CD14-positive monocyte (primary cell): ENCODE measurements at places on chromosomes 16 and 17.

DNA sequence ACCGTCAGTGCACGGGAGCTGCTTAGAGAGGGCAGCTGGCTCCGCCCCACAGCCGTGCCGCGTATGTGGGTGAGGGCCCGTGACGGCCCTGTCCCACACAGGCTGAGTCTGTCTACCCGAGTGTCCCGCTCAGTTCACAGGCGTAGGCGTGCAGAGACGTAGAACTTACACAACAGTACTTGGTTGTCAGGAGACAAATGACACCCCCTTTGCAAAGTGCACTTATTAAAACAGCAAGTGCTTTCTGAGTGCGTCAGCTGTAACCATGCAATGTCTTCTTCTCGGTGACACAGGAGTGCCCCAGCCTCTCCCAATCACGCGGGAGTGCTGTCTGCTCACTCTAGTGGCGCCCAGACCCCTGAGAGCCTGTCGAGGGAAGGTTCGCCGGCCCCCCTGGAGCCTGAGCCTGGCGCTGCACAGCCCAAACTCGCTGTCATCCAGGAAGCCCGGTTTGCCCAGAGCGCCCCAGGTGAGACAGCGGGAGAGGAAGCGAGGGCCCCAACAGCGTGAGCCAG, 64.2 kb downstream of the FOXK2 start:
- no peak for DNase-seq

GRCh38 chr17:82845163-82845807, 5.5 kb upstream of the ZNF750 start:
- no peak for DNase-seq

DNA sequence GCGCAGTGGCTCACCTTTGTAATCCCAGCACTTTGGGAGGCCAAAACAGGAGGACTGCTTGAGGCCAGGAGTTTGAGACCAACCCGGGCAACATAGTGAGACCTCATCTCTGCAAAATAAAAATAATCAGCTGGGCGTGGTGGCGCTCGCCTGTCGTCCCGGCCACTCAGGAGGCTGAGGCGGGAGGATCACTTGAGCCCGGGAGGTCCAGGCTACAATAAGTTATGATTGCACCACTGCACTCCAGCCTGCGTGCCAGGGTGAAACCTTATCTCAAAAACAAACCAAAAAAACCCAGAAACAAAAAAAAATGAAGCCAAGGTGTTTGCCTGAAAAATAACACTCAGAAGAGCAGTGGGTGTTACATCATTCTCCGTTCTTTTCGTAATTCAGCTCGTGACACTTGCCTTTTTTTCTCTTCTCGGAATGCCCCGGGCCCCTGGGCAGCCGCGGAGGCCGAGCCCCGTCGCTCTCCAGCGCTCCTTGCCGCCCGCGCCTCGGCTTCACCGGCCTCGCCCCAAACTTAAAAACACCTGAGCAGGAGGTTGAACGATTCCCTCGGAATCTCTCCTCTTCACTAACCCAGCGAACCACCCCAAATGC, 17.0 kb downstream of the PRCD start:
- peak; percentile 77 for DNase-seq

DNA sequence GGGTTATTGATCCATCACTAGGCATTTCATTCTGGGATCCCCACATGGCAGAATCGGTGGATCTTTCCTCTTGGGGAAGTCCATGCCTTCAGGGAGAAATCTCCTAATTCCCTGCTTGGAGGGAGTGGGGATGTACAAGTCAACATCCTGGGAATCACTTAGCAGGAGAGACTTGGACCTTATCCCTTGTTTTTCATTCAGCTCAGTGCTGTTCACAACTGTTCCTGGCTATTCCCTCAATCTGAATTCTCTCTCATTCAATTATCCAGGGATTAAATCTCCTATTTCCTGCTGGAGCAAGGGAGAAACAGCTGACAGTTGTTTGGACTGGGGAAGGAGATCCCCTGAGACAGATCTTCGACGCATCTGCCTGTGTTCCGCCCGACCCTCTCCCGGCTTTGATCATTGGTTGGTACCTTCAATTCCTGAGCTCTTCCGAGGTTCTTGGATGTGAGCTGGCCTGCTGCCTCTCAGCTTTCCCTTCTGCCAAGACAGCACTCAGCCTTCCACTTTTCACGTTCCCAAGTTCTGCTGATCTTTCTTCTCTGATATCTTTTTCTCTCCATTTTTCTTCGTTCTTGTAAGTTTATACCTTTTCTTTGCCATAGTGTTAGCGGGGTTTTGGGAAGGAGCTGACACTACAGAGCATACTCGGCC, 115.4 kb upstream of the GNAO1 start:
- no peak for DNase-seq

GRCh38 chr17:30290696-30291542, 825 bp downstream of the BLMH start:
- DNase-seq, result peak; percentile 7

DNA sequence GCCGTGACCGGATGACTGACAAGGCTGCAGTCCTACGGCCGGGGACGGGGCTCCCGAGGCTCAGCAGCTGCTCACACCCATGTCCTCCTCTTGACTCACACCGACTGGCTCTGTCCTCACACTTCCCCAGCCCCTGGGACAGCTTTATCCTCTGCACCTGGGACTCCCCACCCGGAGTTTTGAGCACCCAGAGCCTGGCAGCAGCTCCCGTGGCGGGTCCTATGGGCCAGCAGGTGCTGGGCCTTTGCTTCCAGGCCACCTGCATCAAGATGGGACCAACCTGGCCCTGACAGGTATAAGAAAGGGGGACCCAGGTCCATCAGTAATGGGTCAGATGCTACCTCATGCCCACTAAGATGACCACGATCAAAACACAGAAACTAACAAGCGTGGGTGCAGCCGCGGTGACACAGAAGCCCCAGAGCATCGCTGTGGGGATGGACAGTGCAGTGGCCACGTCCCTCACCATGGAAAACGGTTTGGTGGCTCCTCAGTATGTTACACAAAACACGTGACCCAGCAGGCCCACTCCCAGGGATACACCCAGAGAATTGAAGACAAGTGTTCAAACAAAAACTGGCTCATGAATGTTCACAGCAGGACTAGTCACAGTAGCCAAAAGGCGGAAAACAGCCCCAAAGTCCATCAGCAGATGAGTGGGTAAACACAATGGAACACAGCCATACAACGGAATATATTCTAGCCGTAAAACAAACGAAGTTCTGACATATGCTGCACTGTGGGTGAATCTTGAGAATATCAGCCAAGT, 3.3 kb upstream of the NOTUM start:
- DNase-seq, result no peak

DNA sequence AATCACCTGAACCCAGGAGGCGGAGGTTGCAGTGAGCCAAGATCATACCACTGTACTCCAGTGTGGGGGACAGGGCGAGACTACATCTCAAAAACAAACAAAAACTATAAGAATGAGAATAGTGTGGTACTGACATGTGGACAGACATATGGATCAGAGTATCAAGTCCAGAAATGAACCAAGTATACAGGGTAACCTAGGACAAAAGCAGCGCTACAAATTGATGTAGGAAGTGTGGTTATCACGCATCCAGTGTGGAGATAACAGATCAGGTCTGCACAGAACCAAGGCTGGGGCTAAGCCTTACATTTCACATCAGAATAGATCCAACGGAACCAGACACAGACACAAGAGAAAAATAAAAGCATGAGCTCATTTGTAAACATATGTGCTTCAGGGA, 23.0 kb upstream of the C16orf95 start:
- DNase-seq, result no peak

DNA sequence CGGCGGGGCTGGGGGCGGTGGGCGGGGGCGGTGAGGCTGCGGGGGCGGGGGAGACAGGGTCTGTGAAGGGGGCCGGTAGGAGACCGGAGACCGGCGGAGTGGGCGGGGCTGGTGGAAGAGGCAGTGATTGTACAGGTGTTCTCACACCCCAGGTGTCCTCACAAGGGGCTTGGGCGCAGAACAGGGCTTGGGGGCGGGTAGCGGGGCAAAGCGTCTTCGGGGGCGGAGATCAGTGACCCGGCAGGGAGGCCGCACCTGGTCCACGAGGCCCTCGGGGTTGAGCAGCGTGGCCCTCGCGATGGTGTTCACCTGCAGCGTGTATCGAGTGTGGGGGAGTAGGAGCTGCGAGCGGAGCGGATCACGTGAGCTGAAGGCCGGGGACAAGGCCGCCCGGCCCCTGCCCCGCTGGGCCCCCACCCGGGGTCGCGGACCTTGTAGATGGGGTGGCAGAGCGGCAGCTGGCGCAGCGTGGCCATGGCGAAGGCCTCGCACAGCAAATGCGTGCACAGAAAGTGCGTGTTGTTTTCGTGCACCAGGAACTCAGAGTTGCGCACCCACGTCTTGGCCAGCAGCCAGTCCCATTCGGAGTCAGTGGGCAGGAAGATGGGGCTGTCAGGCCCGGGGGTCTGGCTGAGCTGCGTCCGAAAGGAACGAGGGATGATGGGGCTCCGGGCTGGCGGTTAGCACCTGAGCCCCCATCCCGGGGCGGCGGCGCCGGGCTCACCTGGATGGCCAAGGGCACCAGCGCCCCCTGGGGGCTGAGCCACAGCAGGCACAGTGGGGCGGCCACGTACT, 8.5 kb downstream of the ALOXE3 start:
- DNase-seq, result peak; percentile 57

GRCh38 chr17:13953841-13954240, 115.5 kb upstream of the COX10 start:
- DNase-seq, result no peak

GRCh38 chr16:51030516-51030915, 120.6 kb downstream of the SALL1 start:
- no peak for DNase-seq

DNA sequence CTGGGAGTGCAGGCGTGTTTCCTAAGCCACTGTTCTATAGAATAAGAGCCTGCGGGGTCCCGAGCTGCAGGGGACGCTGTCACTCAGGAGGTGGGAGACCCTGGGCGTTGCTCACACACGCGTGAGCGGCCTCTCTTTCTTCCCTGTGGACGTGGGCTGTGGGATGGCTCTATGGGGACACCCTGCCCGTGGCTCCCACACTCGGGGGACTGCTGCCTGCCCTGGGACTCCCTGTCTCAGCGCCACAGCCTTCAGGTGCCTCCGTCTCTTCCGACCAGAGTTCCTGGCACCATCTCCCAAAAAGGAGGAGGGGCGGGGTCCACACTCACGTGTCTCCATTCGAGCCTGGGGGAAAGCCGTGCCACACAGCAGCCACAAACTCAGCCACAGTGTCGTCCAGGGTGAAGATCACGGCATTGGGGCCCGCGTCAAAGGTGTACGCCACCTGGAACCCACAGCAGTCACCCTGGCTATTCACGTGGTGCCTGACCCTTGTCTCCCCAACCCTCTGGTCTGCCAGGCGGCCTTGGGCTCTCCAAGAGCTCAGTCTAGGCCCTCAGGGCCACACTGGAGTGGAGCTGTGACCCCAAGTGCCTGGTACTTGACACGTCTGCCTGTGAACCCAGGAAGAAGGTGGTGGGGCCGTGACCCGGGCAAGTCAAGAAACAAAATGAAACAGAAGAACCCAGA, 3.7 kb upstream of the CYBA start:
- no peak for DNase-seq

GRCh38 chr16:72876981-72877373, 171.0 kb downstream of the ZFHX3 start:
- no peak for DNase-seq

DNA sequence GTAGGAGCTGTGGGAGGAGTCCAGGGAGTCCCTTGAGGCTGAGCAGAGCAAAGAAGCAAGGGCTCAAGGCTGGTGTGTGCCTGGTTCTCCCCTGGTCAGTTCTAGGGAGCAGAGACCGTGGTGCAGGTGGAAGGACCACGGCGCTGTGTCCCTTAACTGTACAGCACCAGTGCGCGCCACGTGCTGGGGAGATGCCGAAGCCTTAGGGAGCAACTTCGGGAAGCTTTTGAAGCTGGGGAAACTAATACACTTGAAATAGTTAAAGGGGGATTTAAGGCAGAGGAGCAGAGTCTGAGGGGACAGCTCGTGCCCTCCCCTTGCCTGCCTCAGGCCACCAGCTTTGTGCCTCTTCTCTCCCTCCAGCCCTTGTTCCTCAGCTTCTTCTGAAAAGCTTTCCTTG, 27.5 kb downstream of the MINK1 start:
- no peak for DNase-seq

GRCh38 chr17:6384481-6384880, 50.4 kb downstream of the AIPL1 start:
- DNase-seq, result no peak

- DNase-seq, result no peak
Observed at GRCh38 chr17:72915625-72916081, 176.8 kb downstream of the SLC39A11 start.

- no peak for DNase-seq
Observed at GRCh38 chr17:79915850-79916430, 76.7 kb upstream of the CBX4 start.
